Right lung (tissue), 10 donors: ENCODE measurements at places on chromosomes 11 and 22.

DNA sequence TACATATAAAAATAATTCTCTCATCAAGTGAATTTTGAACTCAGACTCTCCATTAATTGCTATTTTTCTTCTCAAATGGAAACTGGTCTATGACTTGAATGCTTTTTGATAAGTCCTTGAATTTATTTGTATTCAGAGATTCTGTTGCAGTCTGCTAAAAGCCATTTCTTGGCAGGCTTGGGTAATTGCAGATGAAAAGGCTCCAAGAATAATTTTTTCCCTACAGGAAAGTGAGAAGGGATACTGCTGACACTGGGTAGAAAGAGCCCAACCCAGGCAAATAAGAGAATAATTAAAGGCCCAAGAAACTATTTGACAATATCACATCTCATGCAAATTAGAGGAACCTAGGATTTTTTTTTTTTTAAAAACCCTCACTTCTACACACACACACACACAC lies 246.5 kb upstream of the DDI1 start:
- DNase-seq, result peak; percentile 18

- no peak for DNase-seq
Observed at GRCh38 chr11:5865826-5866225, 8.3 kb upstream of the OR52E8 start.

- DNase-seq, result no peak
Observed at GRCh38 chr11:19656140-19656541, 56.5 kb upstream of the NAV2 start.

DNA sequence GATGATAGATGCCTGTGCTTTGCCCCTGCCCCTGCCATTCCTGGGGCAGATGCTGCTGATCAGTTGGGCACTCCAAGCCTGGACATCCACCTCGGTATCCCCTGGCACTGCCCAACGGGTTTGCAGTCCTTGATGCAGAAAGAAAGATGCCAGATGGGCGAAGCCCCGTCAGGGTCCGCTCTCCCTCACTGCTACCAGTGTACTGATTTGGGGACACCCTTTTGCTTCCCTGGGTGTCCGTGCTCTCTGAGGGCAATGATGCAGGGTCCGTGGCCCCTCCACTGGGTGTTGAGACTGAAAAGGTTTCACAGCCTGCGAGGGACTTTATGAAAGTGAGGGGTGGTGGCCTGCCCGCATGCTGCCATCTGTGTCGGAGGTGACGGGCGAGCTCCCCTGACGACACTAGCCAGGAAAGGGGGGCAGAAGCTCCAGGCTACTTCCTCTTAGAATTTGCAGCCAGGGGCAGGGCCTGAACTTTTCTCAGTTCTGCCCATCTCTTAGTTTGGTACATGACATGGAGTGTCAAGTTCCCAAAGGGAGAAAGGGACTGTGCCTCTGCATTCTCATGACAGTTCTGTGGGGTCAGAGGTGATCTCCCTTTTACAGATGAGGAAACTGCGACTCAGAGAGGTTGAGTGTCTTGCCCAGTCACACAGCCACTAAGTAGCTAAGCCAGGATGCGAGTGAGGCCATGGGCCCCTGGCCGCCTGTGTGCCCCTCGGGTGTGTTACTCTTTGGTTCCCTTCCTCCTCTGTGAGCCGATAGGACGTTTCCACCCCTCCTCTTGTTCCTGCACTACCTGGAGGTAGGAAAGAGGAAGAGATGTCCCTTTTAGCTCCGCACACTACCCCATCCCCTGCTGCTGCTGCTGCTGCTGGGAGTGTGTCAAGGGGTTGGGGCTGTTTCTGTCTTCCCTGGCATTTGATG lies 96.6 kb downstream of the BCR start:
- no peak for DNase-seq

DNA sequence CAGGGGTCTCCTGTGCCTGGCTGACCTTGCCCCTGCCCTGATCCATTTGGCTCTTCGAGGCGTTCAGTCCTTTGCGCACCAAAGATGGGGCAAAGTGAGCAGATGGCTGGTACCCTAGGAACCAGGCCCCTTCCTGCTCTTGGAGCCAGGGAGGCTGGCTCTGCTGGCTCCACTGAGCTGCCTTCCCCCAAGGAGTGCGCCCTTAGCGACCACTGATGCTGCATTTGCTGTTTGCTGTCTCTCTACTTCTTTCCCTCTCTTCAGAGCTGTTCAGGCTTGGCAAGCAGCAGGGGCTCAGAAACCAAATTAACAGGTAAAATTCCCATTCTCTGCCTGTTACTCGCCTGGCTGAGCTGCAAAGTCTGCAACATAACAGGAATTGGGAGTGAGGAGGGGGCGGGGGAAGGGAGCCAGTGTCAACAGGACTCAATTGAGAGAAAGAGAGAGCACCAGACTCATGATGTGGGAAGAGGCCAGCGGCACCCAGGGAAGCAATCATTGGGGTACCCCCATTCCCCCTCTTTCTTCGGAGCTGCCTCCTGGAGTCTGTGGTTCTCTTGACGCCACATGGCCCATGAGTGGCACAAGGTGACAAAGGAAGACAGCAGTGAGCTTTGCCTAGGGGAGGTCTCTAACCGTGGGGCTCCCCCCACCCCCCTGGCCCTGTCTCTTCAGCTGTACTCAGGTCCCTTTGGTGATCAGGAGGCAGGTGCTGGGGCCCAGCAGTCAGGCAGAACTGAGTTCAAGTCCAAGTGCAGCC lies 102.3 kb downstream of the TP53I11 start:
- peak; percentile 37 for DNase-seq
